ENCODE measurements at places on chromosomes 3 and 15.

- DNase-seq, result no peak
These were observed 52.3 kb upstream of the UTS2B start for GRCh38 chr3:191382661-191383060.

GRCh38 chr3:84904816-84905555 is 53.8 kb upstream of the CADM2 start:
- DNase-seq, result no peak

- DNase-seq, result no peak
These were observed 112.9 kb upstream of the SLC6A11 start for GRCh38 chr3:10702961-10703740.

- no peak for DNase-seq
These were observed 1.9 kb upstream of the NR2E3 start for GRCh38 chr15:71808311-71809020.

- peak; percentile 79 for DNase-seq
These were observed 1.1 kb downstream of the MYH15 start for GRCh38 chr3:108509263-108509662.

- DNase-seq, result peak; percentile 39
These were observed 64.6 kb downstream of the CRTC3 start for GRCh38 chr15:90594301-90594738.

DNA sequence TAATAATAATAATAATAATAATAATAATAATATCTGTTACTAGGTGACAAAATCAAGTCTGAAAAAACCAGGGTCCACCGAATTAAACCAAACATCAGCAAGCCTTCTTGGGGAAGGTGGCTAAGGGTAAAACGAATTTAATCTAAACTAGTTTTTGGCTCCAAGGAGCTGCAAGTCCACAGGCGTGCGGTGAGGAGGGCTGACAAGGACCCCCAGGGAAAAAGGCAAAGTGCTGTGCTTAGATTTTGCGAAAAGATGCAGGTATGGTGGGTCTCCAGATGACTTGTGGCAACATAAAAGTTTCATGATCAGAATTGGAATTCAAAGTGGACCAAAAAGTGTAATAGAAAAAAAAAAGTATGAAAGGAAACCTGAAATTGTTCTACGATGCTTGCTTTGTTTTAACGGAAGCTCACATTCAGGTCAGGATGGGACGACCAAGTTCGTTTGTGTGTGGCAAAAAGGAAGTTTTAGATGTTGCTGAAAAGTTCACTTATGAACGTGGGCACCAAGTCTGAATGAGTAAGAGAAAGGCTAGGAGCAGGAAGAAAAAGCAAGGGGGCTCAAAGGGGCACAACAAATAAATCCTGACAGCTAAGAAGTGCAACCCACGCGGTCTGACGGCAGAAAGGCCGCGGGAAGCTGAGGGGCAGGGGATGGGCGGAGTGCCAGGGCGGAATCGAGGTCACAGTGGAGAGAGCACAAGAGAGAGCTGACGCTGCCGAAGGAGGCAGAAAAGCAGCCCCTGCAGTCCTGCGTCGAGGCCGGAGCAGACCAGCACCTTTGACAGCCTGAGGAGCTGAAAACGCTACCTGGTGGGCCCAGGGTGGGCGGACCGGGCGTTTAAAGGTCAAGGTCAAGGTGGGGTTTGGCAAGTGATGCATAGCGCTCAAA is 1.1 kb downstream of the WDR82 start:
- peak; percentile 11 for DNase-seq

DNA sequence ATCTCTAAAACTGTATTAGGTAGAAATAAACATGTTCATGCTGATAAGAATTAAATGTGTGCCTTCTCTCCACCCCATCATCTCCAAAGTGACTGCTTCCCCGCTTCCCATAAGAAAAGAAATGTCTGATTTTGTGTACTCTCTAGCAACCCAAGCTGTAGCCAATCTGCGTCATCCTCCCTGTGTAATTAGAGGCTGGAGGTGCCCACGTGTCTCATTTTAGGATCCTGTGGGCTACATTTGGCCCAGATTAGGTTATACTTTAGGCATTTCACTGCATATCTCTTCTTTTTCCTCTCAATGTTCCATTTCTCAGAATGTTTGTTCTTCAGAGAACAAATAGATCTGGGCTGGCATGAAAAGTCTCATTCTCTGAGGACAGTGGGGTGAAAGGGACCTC is 19.3 kb upstream of the ZNF148 start:
- no peak for DNase-seq

- no peak for DNase-seq
These were observed 56.6 kb downstream of the TP53BP1 start for GRCh38 chr15:43436395-43436794.

DNA sequence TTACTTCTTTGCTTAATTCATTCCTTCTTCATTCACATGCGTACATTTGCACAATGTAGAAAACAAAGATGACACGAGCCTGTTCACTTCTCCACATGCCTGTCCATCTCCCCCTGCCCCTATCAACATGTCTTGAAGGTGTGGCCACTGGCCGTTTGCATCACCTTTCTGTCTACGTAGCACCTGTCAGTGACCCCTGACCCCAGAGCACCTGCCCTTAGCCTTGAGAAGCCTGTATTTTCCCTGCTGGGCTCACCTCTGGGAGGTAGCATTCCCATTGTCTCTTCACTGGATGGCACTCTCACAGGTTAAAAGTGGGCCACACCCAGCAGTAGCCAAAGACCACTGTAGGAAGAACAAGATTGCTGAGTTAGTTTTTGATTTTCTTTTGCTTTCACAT is 234.1 kb downstream of the THSD4 start:
- no peak for DNase-seq

DNA sequence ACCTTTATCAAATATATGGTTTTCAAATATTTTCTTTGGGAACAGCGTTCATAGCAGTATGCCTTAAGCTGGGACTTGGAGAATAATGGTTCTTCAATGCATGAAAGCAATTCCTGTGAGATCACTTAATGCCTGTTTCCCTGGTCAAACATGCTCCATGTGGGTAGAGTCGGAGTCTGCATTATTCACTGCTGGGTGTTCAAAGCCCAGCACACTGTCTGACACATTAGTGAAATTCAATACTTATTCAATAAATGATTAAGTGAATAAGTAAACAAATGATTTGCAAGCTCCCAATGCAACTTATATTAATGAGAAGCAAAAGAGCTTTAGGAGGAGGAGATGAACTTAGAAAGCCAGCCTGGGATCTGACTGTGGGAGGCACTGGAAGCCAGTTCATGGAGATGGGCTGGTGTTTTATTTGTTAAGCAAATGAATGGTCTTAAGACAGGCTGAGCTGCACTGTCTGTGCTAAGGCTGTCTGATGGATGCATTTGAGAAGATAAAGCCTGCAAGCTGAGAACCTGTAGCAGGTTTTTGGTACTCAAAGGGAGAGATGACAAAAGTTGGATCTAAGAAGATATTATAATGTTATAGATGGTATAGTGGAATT is 490.8 kb downstream of the MCTP2 start:
- DNase-seq, result no peak

GRCh38 chr15:96247621-96248305 is 82.7 kb upstream of the NR2F2 start:
- DNase-seq, result no peak

DNA sequence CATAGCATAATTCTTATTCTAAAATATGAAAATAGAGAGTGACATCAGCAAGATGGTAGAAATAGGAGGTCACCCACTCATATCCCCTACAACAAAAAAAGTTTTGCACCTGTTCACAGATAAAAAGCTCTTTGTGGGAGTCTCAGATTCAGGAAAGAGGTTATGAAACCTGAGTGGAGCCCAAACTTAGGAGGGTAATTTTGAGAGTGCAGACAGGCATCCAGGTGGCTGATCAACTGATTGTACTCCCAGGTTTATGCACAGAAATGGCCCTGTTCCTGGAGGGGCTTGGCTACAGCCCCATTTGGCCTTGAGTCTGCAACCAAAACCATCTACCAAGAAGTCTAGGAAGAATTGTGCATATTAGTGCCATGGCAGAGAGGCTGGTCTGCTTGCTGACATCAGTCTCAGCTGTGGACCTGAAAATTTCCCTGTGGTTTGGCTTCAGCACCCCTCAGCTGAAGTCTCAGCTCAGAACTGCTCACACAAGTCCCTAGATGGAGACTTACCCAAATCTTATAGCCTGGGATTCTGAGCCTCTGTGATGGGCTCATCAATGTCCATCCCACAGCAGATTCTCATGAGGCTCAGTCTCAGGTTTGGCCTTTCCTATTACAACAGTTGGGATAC is 291.6 kb downstream of the IL20RB start:
- no peak for DNase-seq

DNA sequence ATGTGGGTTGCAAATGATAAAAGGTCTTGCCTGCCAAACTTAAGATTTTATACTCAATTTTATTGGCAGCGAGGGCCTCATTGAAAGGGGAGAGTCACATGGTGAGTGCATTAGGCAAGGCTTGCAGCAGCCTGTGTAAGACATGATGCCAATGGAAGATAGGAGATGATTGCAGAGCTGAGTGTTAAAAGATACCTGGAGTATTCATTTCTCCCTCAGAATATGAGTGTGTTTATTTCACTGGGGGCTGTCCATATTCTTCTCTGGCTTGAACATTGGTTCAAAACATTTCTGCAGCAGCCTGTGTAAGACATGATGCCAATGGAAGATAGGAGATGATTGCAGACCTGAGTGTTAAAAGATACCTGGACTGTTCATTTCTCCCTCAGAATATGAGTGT is 165.2 kb upstream of the NUDT16 start:
- no peak for DNase-seq

DNA sequence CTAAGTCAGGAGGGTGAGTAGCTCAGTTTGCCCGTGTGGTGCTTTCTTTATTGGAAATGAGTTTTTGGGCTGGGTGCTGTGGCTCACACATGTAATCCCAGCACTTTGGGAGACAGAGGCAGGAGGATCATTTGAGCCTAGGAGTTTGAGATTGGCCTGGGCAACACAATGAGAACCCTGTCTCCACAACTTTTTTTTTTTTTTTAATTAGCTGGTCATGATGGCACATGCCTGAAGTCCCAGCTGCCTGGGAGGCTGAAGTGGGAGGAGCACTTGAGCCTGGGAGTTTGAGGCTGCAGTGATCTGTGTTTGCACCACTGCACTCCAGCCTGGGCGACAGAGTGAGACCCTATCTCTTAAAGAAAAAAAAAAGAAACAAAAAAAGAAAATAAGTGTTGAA is 174.9 kb downstream of the NSMCE3 start:
- DNase-seq, result no peak

GRCh38 chr3:101513419-101513986 is 491 bp upstream of the SENP7 start:
- DNase-seq, result no peak

DNA sequence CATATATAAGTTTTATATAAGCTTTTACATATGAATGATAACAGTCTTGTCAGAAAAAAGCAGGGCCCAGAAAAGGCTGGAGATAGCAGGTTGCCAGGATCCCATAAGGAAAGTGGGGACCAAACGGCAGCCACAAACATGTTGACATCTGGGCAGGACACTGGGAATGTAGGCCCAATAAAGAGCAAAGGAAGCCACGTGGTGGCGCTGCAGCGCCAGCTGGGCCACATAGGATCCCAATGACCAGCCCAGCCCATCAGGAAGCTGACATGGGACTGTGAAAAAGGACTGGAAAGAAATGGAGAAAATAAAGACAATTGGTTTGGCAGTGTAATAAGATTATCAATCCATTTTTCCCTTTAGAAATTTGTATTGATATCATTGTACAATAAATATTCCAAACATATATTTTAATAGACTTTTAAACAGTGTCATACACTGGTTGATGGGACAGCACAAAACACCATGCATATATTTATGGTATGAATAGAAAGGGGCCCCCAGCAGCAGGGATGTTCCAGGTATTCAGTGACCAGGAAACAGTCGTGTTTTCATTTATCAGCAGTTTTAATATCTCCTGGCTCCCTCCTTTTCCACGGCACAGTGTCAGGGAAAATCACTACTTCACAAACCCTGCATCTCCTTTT is 89.0 kb upstream of the STRIT1 start:
- peak; percentile 72 for DNase-seq

GRCh38 chr3:7581831-7582230 is 720.9 kb downstream of the GRM7 start:
- DNase-seq, result no peak

DNA sequence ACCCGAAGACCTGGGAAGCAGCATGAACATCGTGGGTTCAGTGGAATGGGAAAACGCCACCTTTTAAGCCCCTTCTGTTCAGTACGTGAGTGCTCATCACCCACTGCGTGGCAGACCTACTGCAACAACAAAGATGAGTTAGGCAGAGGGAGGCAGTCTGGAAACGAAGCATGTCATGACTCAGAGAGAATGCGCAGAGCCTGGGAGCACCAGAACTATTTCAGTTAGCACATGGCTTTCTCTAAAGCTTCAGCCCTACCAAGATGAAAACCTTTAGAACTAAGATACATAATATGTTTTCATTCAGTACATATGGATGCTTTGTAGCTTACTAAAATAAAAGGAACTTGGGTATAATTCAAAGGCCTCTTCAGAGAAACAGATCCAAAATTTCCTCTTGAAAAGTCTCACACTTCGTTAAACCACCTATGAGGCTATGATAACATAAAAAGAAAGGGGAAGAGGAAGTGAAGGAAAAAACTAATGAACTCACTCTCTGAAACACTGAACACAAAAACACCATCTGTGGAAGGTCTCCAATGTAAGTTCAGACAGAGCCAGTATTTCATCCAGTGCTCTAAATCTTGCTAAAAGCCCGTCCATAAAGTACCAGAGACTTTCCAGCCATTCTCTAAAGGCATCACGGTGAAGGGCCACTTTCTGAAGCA is 140.1 kb downstream of the OCA2 start:
- no peak for DNase-seq

GRCh38 chr15:98843844-98844243 is 163.7 kb downstream of the PGPEP1L start:
- no peak for DNase-seq

GRCh38 chr15:89772932-89773583 is 3.1 kb upstream of the MESP2 start:
- no peak for DNase-seq

- no peak for DNase-seq
These were observed 327.3 kb upstream of the TLE3 start for GRCh38 chr15:70424937-70425411.

- peak; percentile 11 for DNase-seq
These were observed 104.9 kb upstream of the ASB14 start for GRCh38 chr3:57397175-57398026.

- DNase-seq, result no peak
These were observed 168.0 kb upstream of the CTDSPL start for GRCh38 chr3:37693511-37694283.

DNA sequence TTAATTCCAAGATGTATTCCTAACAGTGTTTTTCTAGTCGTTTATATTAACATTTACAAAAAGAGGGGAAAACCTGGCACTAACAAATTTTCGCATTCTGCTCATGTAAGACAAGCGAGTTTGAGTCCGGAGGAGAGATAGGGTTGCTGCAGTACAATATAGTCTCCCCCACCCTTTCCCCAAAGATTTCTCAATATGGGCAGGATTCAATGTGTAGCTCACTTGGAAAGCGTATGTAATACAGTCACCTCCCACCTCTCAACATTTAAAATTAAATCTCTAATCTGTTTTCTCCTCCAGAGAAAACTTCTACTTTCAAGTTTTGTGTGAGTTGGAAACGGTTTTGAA is 57.9 kb downstream of the CMSS1 start:
- no peak for DNase-seq

DNA sequence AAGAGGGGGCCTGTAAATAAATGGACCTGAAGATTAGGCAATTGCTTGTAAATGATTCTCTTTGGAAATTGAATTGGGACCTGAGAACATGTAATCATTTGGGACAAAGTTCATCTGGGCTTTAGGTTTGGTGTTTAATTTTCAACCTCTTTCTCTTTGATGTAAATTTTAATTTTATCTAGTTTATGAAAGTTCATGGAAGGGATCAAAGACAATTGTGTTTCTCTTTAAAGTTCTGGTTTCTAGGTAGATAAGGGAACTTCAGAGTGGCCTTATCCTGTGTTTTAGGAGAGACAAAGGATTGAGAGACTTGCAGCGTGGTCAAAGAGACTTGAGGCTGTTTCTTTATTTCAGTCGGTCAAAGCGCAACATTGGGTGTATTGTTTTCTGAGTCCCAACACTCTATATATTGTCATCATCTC is 1108.3 kb downstream of the TBL1XR1 start:
- DNase-seq, result no peak
